ENCODE measurements at places on chromosomes 11 and 22.
A peak's percentile ranks its signal among the peaks of the same experiment; 100 is the strongest.

DNA sequence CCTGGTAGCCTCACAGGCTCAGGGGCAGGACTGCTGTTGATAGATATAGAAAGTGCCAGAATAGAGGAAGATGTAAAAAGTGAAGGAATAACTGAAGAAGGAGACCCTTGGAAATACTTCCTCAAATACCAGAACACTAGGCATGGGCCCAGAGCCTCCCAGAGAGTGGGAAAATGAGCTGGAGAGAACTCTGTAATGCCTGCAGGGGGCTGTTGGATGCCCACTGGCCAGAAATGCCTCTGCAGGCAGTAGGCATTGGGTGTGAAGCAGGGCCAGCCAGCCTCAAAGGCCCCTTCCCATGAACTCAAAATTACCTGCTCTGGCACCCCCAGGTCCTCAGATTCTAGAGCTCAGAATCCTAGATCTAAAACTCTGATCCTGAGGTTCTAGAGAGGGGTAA is 15.1 kb downstream of the P2RY2 start:
- DNase-seq, result no peak

GRCh38 chr11:128928400-128928799 is 14.3 kb downstream of the TP53AIP1 start:
- no peak for DNase-seq

GRCh38 chr22:48943567-48944432 is 883.9 kb downstream of the BRD1 start:
- no peak for DNase-seq

GRCh38 chr22:29004647-29005371 is 56.8 kb downstream of the C22orf31 start:
- no peak for DNase-seq

- DNase-seq, result no peak
These were observed 5.5 kb downstream of the MRGPRX2 start for GRCh38 chr11:19055016-19055415.

DNA sequence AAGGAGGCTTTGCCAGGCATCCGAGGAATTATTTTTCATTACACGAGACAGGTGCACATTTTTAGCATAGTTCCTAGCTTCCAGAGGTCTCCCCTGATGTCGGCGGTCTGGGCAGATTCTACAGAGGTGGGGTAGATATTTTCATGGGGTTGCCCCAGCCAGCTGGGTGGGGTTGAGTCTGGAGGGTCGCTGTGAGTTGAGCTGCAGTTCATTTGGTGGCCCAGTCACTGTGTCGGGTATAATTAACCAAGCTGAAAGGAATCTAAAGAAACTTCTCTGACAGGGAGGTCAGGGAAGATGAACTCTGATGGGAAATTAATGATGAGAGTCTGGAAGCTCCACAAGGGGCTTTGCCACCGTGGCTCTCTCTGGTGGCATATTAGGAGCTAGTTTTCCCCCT is 233.7 kb upstream of the NAV2 start:
- no peak for DNase-seq

- DNase-seq, result no peak
These were observed 28.9 kb upstream of the GAL start for GRCh38 chr11:68655406-68655805.

DNA sequence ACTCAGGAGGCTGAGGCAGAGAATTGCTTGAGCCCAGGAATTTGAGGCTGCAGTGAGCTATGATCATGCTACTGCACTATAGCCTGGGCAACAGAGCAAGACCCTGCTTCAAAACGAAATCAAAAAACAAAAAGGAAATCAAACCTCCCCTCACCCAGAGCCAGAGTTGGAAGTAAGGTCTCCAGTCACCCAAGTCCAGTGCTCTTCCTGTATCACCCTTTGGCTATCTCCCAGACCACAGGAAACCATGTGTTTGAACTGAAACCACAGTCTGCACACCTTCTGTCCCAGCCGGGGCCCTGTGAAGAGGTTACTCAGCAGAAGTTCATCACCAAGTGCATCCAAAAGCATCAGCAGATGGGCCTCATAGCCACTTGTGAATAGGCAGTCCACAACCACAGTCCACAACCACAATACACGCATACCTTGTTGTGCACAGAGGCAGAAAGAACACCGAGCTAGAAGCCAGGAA is 4.6 kb downstream of the MYH9 start:
- no peak for DNase-seq

GRCh38 chr22:35380013-35380412 is 883 bp upstream of the HMOX1 start:
- no peak for DNase-seq

- no peak for DNase-seq
These were observed 11.6 kb downstream of the SCGB1A1 start for GRCh38 chr11:62430425-62430824.

DNA sequence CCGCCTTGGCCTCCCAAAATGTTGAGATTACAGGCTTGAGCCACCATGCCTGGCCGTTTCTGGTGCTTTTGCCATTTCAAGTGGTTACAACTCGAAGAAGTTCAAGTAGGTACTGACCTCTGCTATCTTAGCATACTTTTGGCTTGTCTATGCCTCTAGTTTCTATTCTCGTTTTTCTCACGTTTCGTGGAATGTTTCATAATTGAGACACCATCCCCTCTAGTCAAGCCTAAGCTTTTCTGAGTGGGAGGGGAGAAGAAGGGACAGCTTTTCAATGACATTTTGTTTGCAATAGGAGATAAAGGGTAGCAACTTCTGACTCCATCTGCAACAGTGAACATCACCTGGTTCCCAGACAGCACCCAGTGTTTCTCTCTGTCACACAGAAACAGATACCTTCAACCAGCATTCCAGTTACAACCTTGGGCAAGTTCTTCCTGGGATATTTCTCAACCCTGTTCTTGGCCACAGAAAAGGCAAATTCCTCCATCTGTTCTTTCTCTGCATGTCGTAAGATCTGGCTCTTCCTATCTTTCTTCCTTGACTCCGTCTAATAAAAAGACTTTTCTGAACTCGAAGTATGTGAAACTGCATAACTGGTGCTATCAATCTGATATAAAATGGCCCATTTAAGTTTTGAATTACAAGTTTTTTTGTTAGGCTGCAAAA is 25.5 kb downstream of the DDI1 start:
- DNase-seq, result no peak

GRCh38 chr11:34671117-34671516 is 50.2 kb downstream of the EHF start:
- no peak for DNase-seq

GRCh38 chr22:27409299-27409698 is 392.3 kb downstream of the MN1 start:
- no peak for DNase-seq

DNA sequence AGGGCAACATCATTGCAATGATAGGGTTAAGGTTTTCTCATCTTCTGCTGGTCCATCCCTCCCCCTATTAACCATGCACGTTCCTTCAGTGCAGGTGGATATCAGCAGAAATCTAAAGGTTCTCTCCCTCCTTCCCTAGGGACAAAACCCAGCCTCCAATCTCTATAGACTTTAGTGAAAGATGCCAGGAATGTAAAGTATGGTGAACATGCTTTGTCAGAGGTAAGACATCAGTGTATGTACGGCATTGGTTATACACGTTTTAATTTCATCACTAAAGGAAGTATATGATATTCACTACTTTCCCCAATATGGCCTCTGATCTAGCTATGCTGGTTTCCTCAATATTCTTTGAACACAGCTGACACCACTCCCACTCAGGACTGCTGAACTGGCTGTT is 81.2 kb upstream of the LDLRAD3 start:
- no peak for DNase-seq

GRCh38 chr22:25368271-25368670 is 148.8 kb downstream of the CRYBB2 start:
- DNase-seq, result no peak

DNA sequence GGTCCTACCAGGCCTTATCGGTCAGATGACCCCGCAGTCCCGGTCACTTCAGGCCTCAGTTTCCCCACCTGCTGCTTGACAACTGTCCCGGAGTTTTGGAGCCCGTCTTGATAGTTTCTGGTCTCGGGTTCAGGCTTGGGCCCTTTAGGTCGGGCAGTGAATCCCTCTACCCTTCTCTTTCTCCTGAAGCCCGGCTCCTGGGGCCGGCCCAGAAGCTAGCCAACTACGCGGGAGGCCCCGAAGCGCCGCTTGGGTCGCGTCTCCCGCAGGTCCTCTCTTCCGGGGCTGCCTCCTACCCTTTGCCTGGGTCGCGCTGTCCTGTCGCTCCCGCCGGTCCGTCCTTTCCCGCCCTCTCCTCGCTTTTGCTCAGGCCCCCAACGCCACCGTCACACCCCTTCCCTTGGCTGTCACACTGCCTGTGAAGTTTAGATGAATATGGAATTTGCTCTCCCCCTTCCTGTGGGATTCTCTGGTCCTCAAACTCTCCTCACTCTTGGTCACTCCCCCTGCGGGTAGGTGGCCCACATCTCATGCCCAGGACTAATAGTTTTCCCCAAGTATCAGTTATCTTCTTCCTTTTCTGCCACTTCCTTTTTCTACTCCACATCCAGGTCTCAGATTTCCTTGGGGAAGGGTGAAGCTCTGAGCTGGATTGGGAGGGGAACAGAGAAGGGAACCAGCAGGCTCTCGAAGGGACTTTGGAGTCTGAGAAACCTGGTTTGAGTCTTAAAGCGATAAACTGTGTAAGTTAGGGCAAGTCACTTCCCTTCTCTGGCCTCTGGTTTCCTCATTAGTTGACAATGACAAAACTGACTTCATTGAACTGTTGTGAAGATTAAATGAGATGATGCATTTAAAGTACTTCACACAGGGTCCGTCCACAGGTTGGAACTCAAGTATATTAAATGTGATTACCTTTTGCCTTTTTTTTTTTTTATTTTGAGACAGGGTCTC is 790 bp downstream of the RAB1B start:
- DNase-seq, result no peak

- DNase-seq, result no peak
These were observed 22.3 kb downstream of the VPS37C start for GRCh38 chr11:61138935-61139334.

GRCh38 chr11:60942219-60942618 is 9.8 kb downstream of the SLC15A3 start:
- DNase-seq, result no peak

DNA sequence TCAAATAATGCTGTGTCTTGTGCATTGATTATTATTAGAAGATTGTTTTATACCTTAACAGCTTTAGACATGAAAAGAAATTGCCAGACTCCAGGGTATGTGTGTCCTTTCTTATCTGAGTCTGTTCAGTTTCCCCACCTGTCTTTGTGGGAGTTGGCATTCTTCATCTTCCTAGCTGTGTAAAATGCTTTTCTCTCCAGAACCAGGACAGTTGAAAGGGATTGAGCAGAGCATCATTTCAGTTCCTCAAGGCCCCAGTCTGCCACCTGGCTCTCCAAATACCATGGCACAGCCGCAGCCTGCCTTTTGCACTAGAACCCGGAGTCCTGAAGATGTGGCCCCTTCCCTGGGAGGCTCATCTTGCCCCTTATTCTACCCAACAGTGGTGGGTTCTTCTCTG is 851.9 kb downstream of the NTM start:
- no peak for DNase-seq

GRCh38 chr22:44391481-44392445 is 79.0 kb upstream of the SHISAL1 start:
- DNase-seq, result no peak

GRCh38 chr11:105219269-105219668 is 79.7 kb upstream of the CARD18 start:
- DNase-seq, result no peak

DNA sequence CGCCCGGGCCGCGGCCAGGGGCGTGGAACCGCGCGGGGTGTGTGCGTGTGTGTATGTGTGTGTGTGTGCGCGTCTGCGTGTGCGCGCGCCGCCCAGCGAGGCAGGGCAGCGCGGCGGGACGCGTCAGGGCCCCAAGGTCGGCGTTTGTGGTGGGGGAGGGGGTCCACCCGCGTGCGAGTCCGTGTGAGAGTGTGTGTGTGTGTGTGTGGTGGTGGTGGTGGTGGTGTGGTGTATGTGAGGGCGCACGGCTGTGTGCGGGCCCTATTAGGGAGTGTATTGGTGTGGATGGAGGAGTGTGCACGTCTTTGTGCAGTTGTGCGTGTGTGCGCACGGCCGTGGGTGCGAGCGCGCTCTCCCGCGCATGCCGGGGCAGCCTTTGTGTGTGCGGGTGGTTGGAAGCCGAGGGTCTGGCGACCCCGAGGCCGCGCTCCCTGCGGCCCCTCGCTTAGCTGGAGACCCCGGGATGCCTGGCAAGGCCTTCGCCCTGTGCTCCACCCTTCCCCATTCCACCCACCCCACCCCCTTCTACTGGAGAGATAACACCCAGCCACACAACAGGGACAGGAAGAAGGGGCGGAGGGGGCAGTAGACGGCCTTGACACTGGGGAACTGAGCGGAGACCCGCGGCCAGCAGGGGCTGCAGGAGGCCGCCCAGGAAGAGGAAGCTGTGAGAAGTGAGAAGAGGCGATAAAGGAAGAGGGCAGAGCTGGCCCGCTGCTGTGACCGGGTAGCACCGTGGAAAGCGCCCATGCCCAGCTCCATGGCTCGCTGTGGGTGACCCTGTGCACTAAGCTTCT is 528 bp upstream of the ARRB1 start:
- DNase-seq, result peak; percentile 48

- no peak for DNase-seq
These were observed 44.8 kb upstream of the ISX start for GRCh38 chr22:35021161-35021560.

GRCh38 chr11:129023968-129024676 is 81.5 kb upstream of the TP53AIP1 start:
- DNase-seq, result no peak

DNA sequence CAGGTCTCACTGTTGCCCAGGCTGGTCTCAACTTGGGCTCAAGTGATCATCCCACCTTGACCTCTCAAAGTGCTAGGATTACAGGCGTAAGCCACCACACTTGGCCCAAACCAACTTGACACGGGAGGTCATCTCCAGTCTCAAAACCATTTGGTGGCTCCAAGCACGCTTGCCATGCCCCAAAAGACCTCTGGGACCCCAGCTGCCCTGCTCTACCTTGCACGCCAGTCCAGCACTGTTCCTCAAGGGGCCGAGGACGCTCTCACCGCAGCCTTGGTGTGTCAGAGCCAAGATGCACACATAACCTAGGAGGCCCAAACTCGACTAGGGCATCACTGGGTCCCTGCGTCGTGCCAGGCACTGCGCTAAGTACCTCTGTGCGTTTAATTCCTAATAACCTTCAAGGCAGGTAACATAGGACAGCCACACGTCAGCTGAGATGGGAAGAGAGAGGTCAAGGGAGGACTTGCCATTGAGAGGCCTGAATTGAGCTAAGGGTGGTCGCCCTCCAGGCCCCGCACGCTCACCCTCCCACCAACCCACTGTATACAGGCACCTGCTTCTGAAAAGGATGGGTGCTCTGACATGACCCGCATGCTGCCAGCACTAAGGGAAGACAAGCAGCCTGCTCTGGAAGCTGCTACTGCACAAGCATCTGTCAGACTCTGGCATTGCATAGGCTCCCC is 4.6 kb upstream of the GAS2L1 start:
- no peak for DNase-seq

DNA sequence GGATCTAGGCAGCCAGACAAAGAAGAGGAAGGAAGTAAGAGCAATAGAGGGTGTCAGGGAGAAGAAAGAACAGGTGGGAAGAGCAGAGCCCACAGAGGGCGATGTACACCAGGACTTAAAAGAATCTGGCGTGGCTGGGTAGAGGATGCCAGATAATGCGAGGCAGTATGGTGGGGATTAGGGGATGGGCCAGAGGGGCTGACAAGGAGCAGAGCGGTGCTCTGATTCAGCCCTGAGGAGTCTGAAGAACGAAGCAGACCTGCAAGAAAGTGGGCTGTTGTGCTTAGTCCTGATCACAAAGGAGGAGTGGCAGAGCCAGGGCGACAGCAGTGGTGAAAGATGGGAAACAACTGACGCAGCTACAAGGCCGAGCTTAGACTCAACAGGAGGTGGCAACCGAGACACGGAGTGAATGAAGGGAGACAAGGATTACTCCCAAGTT is 163.7 kb downstream of the LARGE1 start:
- no peak for DNase-seq

GRCh38 chr22:26599505-26599904 is 9.6 kb upstream of the TPST2 start:
- DNase-seq, result no peak

- DNase-seq, result no peak
These were observed 19.9 kb upstream of the TMEM184B start for GRCh38 chr22:38292694-38293093.
